ENCODE measurements at places on chromosomes 3 and 15. TPM values are rescaled to one million over a fixed set of nuclear protein-coding genes. Genes with fewer than 3 reads are reported as not detected.

GRCh38 chr15:38559636-38560307 lies 4.8 kb downstream of the RASGRP1 start:
- DNase-seq: no peak

- no peak for DNase-seq
Measured at GRCh38 chr3:13345772-13346171, 74.3 kb downstream of the NUP210 start.

DNA sequence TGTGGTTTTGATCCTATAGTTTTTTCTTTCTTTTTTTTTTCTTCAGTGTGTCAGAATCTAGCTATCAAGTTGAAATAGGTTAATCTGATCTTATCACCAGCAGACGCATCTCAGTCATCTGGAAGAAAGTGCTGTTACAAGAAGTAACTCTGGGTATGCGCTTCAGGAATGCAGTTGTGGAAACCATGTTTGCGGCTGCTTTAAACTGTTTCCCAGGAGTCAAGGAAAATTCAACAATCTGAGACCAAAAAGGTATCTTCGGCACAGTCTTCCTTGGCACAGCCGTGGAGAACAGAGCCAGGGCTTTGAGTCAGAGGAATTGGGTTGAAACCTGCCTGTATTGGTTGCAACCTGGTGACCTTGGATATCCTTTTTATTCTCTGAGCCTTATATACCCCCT lies 59.9 kb downstream of the CD47 start:
- no peak for DNase-seq

DNA sequence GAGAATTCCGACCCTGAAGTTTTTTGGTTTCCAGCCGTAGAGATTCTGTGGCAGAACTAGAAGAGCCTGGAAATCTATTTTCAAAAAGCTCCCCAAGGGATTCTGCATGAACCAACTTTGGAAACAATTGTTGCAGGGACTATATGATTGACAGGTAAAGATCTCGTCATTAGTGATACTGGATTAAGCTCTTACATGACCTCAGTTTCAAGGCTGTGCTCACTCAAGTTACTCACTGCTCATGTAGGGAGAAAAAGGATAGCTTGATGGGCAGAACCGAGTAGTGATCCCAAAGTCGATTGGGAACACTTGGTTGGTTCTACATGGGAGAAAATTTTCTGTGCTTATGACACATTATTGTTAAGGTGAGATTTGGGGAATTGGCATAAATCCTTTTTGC lies 142.3 kb upstream of the RASGRP1 start:
- no peak for DNase-seq

DNA sequence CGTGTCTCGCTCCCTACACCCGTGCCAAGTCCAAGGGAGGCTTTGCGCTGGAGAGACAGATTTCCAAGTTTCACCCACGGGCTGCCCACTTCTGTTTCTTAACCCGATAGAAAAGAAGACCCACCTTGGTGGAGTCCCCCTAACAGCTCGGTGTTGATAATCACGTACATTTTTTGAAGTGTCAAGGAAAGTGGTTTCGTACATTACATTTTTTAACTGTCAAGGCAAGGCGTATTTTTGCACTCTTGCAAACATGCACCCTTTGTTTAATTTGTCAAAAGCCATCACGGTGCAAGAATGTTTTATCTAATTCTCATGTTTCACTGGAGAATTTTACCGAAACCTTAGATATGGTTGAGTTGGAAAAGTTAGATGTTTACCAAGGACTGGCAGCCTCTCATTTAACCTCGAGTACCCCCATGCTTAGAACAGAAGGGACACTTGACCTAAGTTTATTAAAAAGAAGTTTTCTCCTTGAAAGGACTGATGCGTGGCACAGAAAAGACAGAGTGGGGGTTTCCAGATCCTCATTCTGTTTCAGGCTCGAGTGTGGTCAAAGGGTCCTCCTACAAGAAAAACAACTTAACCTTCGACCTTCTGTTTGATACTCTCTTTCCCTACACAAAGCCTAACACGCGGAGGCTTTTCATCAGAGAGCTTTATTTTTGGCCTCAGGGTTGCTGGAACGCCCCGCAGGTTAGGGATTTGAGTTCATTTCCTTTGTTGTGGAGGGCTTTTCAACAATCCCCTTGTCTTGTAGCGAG lies 882 bp downstream of the GXYLT2 start:
- DNase-seq: no peak

DNA sequence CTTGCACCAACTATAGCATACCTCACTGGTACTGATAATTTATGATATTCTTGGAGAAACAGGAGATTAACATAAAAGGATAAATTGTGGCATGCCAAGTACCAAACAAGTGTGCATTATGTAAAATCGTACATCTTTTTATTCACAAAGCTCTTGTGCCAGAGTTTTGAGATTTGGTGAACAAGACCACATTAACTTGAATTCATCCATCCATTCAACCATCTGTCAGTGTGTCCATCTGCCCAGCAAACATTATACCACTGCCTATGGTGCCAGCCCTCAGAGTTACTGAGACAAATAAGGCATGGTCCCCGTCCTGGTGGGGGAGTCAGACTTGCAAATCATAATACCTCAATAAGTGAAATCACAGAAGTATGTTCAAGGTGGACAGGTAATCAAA lies 17.0 kb upstream of the NEO1 start:
- no peak for DNase-seq

DNA sequence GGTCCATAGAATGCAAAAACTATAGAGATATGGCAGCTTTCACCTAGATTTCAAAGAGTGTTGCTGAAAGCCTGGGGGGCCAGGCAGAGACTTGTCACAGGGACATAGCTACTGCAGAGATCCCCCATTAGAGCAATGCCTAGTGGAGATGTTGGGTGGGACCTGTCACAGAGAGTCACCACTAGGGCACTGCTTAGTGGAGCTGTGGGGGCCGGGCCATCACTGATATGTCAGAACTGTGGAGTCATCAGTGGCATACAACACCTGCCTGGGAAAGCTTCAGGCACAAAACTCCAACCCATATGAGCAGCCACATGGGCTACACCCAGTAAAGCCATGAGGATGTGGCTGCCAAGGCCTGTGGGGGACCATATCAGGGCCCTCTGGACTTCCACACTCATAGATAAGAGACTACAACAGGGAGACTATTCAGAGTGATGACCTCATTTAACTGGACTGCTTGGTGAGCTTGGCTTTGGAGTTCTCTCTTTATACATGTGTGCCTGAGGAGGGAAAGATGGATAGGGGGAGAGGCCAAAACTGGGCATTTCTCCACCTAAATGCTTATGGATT lies 176.3 kb downstream of the ZNF621 start:
- no peak for DNase-seq

DNA sequence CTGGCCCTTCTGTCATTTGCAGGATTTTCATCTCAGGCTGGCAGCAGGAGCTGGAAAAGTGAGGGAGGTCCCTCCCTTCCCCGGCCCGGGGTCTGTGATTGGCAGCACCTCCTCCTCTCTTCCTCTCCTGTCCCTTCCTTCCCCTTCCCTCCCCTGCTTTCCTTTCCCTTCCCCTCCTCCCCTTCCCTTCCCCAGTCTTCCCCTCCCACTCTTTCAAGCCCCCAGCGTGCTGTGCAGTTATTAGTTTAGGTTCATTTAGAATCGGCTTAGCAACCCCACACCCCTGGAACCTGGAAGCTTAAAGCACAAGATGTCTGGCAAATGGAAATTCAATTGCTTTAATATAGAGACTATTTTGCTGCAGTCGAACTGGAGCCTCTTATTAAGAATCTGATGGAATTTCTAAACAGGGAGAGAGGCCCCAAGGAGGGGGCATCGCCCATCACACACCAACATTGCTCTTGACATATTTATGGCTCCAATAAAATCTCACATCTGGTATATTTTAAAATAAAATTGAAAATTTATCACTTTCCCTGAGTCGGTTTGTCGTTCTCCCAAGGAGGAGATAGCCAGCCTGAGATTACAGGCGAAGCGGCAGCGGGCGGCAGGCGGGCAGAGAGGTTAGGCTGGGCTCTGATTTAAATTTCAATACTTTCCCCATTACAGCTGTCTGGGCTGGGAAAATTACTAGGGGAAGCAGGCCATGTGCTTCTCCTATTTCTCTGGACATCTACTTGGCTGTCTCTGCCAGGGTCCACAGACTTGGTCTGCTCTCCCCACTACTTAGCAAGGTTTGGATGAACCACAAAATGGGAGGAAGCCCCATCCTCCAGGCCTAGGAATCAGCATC lies 98.9 kb downstream of the LINGO1 start:
- DNase-seq: no peak

GRCh38 chr15:85879334-85880163 lies 84.8 kb upstream of the KLHL25 start:
- no peak for DNase-seq

Gene PPP1R14D
- polyA plus RNA-seq: 0.49 TPM
